ENCODE measurements at places on chromosomes 6 and 20.

- DNase-seq, result no peak
Measured at GRCh38 chr6:142913036-142913510, 31.9 kb downstream of the HIVEP2 start.

- no peak for DNase-seq
Measured at GRCh38 chr6:53361549-53362031, 12.8 kb upstream of the ELOVL5 start.

GRCh38 chr20:17845701-17846475 is 122.7 kb downstream of the SNX5 start:
- DNase-seq, result no peak

DNA sequence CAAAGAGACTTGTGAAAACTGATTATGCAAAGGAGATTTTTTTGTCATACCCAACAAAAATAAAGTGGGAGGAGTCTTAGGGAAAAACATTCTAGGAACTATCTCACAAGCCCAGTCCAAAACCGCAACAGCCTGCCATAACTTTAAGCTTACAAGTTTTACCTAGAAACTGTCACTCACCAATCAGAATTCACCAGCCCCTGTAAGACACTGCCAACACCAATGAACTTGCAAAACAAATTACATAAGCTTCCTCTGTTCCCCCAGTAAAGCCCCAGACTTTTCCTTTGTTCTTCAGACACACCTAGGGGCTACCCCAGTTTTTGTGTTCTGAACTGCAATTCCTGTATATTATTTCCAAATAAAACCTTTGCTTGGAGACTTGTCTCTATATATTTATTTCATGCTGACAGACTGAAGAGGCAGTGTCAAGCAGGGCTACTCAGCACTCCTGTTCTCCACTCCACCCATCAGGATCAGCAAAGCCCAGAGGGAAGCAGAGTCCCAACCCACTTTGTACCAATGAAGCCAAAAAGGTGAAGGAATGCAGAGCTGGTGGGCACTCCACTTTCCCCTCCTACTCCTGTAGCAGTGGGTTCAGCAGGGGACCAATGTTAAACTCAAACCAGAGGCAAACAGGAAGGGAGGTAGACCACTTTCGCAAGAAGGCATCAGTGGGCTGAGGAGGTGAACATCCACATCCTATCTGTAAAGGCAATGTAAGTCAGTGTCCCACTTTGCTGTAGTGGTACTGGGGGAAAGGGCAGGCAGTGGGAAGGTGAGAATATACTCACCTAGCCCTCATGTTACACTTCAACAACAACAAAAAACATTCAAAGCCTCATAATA is 142.5 kb upstream of the RUNX2 start:
- DNase-seq, result no peak

GRCh38 chr6:45350186-45350710 is 22.1 kb downstream of the RUNX2 start:
- no peak for DNase-seq

DNA sequence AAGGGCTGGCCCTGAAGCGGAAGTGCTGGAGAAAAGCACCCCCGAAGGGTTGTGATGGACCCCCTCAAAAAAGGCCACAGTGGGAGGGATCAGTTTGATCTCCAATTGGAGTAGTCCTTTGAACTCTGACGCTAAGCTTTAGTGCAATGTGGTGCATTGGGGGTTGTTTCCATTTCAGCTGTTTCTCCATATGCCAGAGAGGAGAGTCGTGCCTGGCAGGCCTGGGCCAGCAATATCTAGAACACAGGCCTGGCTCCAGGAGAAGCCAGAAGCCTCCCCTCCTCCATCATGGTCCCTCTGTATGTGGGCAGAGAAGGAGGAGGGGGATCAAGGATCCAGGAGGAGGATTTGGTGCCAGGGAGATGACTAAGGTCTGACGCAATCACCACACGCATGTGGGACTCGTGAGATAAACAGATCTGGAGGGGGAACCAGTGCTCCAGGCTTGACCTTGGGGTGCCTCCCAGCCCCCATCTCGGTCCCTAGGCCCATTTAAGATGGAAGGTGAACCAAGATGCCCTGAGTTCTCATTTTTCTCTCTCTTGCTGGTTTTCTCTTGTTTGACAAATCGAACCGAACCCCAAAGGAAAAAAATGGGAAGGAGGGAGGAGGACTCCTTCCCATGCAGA is 517.4 kb upstream of the JARID2 start:
- DNase-seq, result no peak

GRCh38 chr20:30288346-30288745 is 969.1 kb upstream of the DEFB115 start:
- no peak for DNase-seq

GRCh38 chr6:113809826-113810225 is 47.3 kb upstream of the MARCKS start:
- DNase-seq, result no peak

- no peak for DNase-seq
Measured at GRCh38 chr6:144583614-144583954, 298.4 kb downstream of the UTRN start.

DNA sequence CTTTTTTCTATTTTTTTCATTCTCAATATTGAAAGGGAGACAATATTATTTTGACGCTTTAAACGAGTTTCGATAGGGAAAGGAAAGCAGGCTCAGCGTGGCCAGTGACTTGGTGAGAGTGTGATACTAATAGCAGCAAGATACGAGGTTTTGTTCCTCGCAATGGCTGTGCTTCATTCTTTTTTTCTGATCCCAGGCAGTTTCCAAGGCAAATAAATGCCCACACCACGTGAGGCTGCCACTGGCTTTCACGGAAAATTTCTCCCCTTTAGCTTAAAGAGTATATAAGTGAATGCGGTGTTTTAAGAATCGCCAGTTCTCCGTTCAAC is 196.4 kb upstream of the ZNF184 start:
- DNase-seq, result no peak

DNA sequence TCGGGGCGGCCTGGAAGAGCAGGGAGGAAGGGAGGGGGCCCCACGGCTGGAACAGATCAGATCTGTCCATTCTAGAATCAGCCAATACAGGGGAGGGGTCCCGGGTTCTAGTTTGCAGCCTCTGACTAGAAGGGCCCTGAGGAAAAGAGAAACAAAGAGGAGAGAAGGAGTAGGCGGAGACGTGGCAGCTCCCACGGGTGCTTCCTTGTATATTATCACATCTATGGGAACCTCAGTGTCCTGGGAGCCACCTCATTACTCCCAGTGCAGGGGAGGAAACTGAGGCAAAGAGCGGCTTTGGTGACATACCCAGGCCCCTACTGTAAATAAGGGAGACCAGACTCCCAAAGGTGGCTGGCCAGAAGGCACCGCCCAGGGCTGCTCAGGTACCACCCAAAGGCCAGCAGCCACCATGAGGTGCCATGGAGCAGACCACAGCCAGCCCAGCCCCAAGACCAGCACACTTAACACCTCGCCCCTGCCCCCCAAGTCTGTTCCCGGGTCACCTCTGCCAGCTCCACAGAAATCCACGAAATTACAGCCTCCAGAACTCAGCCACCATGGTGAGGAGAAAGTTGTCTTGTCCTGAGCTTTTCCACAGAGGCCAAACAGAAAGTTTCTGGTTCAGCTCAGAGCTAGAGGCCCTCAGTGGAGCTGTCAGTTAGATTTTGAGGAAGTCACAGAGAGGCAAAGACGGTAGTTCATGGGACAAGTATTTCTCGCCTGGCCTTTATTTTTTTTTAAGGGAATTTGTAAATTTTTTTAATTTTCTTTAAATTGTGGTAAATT is 2.1 kb downstream of the ZC3H12D start:
- DNase-seq, result no peak
